ENCODE measurements at places on chromosomes 2 and 18. TPM values are rescaled to one million over a fixed set of nuclear protein-coding genes. Genes with fewer than 3 reads are reported as not detected.

Gene KIAA2012
- total RNA-seq, result 1.7 TPM

Gene PTPRN
- total RNA-seq, result 5.5 TPM

Gene CRYBA2
- total RNA-seq, result not detected

Gene CSRNP3
- 10.4 TPM for total RNA-seq

Gene RGPD8
- 55.9 TPM for total RNA-seq

Gene CRYGC
- total RNA-seq, result not detected

Gene NDC80
- 6.3 TPM for total RNA-seq

Gene IRS1
- total RNA-seq, result 15.2 TPM

Gene DSG4
- 0.24 TPM for total RNA-seq

GRCh38 chr18:32261003-32261402, 71.2 kb downstream of the MEP1B start:
- DNase-seq, result no peak

GRCh38 chr2:126655500-126656430, at the start of gene GYPC:
GYPC (plus strand) TSS chr2:126656158; CDS start chr2:126656264, 106 bp downstream.
- DNase-seq, result peak; percentile 76

DNA sequence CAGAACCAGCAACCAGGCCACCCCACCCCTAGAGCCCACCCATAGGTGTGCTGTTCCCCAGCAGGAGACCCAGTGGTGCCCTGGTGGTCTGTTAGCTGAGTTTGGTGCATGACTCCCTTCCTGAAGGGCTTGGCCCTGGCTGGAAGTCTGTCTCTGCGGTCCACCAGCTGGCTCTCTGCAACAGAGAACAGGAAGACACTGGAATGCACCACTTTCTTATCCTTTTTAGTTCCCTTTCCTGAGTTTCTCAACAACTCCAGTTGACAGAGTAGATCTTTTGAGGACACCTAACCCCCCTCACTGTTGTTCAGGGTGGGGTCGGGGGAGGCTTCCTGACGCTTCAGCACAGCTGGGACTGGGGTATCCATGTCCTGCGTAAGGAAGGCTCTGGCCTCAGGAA, 11.9 kb upstream of the RPL37A start:
- DNase-seq, result no peak

GRCh38 chr2:189137519-189137918, 42.0 kb downstream of the COL5A2 start:
- DNase-seq, result no peak

GRCh38 chr2:37634914-37635503, 36.4 kb downstream of the CDC42EP3 start:
- no peak for DNase-seq

DNA sequence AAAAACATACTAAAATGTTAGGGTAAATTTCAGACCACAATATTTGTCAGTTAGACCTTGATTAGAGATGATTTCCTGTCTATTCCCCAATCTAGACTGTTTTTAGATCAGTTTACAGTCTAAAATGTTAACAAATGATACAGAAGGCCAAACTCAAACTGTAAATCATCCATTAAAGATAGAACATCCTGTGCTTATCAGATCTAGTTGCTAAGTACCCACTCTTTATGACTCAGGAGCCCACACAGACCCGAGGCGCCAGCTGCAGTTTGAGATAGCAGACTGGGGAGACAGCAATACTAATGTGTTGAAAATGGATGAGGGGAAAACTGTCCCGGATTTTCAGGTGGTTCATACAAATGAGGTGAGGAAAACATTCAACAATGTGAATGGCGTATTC, 113.3 kb downstream of the SCG2 start:
- peak; percentile 76 for DNase-seq

GRCh38 chr2:174026122-174026845, 61.1 kb upstream of the SP3 start:
- peak; percentile 90 for DNase-seq

DNA sequence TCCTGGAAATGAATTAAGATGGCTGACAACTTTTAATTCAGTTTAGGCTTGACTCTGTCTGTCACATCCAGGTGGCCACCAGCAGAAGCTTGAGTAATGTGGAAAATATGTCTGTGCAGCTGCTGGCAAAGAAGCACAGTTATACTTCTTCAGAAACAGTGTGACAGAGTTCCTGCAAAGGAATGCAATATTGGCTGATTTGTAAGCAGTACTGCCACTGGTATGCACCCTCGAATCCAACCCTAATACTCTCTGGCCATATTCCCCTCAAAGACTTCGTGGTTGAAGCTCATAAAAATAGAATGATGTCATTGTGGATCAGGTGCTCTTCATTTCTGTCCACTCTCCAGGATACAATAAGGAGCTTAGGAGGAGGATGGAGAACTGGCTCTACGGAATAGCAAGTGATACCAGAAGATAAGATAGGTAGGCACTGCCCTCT, 86.2 kb downstream of the METTL8 start:
- DNase-seq, result peak; percentile 15

DNA sequence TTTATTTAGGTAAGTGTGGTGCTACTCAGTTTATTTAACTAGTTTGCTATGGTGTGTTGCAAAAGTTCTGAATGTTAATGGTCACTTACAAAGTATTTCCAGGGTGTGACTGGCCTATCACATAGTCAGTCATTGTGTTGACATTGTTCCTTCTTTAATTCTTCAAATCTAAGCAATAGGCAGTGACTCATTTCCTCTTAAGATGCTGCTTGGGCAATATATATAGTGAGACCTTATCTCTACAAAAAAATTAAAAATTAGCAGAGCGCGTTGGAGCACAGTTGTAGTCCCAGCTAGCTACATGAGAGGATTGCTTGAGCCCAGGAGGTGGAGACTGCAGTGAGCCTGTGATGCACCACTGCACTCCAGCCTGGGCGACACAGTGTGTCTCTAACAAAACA, 5.8 kb upstream of the CCDC88A start:
- no peak for DNase-seq

- DNase-seq, result no peak
Measured at GRCh38 chr2:239385096-239386000, 15.5 kb downstream of the HDAC4 start.

GRCh38 chr18:25099895-25100294, 252.1 kb downstream of the ZNF521 start:
- peak; percentile 25 for DNase-seq

DNA sequence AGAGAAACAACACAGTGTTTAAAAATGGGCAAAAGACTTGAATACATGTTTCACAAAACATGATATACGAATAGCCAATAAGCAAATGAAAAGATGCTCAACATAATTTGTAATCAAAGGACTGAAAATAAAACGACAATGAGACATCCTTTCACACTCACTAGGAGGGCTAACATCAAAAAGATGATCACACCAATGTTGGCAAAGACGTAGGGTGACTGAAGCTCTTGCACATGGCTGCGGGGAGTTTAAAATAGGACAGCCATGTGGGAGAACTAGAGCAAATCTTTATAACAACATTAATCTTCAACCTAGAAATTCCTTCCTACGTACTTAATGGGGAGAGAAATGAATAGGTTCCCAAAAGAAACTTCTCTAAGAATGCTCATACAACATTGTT, 19.2 kb upstream of the SEH1L start:
- no peak for DNase-seq

GRCh38 chr2:19140463-19141208, 217.8 kb downstream of the OSR1 start:
- DNase-seq, result no peak

GRCh38 chr2:217166241-217166850, 306.5 kb upstream of the TNP1 start:
- peak; percentile 57 for DNase-seq

GRCh38 chr2:205311201-205311600, 371.1 kb upstream of the NRP2 start:
- no peak for DNase-seq

DNA sequence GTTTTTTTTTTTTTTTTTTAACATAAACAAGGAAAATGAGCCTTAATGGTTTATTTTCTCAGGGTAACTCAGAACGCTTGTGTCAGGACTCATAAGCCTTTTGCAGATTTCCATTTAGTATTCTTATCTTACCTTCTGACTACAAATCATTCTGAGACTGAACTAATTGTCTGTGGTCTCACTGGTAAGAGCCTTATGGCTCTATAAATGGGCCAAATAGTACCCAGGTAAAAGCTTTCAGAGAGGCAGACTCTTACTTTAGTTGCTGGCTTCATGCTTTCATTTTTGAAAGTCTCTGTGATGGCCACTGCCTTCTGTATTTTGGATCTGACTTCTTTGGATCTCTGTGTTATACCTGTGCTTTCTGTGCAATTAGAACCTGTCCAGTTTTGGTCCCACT, 403.4 kb downstream of the RIT2 start:
- no peak for DNase-seq

GRCh38 chr18:9104244-9104901, 1.9 kb downstream of the NDUFV2 start:
- DNase-seq, result no peak

DNA sequence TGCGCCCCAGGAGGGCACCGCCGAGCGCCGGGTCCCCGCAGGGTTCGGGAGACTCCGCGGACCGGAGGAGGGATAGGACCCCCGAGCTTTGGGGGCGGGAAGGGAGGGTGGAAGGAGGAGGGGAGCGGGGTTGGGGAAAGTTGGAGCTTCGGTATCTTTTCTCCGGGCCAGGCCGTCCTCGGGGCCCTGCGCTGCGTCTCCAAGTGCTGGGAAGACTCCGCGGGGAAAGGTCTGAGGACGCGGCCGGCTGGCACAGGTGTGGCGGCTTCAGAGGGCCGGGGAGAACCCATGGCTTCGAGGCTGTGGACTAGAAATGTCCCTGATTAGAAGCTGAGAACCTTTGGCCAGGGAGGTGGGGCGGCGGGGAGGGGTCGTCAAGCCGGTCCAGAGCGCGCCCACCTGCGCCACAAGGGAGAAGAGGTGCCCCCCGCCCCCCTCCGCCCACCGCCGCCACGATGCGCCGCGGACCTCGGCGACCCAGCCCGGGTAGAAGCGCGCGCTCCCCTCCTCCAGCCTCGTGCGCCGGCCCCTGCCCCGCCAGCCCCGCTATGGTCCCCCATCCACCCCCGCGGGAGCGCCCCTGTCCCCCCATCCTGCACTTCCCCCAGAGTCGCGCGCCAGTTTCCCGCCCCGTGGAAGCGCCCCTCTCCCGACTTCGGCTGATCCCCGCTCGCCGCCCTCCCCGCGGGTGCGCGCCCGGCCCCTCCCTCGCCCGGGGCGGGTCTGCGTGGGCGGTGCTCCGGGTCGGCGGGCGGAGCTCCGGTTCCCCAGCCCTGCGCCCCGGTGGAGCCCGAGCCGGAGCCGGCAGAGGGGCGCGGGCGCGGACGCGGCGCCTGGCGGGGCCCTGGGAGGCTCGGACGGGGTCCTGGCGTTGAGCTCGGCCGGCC, at the start of gene SNTG2:
Gene SNTG2 (plus strand): TSS at position 770 of the 887 bp plus-strand sequence. CDS start 148 bp downstream, outside the sequence.
- no peak for DNase-seq

DNA sequence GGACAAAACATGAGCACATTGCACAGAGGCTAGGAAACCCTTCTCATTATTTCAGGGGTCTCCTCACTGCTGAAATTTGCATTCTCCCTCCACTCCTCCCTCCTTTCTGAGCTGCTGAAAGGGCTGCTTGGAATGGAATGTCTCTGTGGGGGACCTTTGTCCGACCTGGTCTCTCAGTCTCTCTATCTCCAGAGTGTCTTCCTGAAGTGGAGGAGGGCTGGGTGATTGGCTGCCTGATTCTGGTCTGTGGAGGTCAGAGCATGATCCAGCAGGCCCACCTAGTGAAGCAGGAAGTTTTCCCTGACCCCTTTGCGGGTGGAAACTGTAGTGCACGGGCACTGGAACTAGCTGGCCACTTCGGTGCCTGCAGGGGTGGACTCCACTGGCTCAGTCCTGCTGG, 560.5 kb upstream of the HS6ST1 start:
- no peak for DNase-seq

DNA sequence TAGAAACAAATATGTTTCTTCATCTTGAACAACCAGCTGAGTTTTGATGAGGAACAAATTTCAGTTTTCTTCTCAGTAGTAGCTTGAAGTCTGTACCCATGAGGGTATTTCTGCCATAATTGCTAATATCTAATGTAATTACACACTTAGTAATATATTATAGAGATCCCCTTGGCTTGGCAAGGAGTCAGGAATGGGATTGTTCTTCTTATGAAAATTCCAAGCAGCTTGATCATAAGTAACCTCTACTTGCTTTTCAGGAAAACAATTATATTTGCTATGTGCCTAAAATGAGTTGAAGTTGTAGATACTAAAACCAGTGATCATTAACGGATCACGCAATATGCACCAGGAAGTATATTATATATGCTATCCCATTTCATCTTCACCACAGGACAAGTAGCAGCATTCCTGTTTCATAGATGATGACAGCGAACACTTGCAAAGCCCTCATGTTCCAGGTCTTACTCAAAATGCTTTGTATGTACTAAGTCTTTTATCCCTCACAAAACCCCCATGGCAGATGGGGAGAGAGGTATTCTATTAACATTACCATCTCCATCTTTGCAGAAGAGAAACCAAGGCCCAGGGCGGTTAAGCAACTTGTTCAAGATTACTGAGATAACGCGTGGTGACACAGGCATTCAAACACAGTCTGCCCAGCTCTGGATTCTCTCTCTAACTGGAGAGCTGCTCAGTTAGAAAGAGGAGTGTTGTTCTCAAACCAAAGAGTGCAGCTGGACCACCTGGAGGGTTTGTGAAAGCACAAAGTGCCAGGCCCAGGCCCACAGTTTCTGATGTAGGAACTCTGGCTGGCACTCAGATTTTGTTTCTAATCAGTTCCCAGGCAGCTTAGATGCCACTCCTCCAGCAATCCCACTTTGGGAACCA, 21.8 kb upstream of the RGPD4 start:
- DNase-seq, result no peak

- DNase-seq, result no peak
Measured at GRCh38 chr18:62407660-62408059, 82.5 kb downstream of the TNFRSF11A start.

DNA sequence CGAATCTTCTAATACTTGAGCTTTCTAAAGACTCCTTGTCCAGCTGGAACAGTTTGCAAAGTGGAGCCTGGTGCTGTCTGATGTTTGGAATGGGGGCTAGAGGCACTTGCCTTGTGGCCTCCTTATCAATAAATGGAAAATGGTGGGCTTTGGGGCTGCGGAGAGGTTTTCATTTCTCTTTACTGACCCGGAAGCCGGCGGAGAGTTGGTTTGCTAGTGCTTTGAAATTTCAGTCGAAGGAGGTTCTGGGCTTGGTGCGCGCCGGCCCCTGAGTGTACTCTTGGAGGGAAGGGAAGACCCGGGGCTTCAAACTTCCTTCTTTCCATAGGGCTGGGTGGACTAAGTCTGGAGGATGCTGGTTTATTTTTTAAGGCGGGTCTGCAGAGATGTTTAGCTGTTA, 714 bp downstream of the RPIA start:
- DNase-seq, result peak; percentile 18
